ENCODE measurements at places on chromosomes 11 and 22.

DNA sequence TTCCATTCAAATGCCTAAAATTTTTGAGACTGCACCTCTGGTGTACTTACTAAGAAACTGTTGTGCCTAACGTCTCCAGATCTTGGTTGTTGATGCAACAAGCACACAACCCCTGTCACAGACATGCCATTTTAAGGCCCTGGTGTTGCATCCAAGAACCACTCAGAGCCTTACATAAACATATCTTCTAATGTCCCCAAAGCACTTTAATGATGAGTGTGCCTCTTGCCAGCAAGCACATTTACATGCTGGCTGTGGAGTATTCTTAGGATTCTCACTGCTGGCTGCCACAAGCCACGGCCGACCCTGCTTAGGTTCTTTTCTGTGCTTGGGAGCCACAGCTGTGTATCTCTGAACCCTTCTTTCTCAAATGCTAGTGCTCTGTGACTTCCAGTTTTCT lies 201.4 kb downstream of the ADAMTS15 start:
- DNase-seq: no peak

GRCh38 chr11:20337526-20338154 lies 25.9 kb upstream of the HTATIP2 start:
- DNase-seq: no peak

GRCh38 chr11:16505481-16505880 lies 149.1 kb upstream of the SOX6 start:
- DNase-seq: no peak

DNA sequence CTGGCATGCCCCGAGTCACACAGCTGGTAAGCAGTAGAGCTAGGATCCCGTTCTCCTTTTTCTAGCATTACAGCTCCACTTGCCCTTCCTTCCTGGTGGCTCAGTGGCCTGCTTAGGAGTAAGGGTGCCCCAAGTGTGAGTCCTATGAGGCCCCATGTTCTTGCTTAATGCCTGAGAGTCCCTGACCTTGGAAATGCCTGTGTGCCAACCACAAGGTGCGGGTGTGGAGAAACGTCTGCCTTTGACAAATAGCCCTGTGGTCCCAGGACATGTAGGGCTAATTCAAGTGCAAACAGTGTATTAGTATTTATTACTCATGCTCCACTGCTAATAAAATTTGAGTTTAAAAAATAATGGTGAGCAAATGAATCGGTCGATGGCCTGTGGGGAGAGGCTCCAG lies 18.4 kb downstream of the GRIK4 start:
- no peak for DNase-seq

Data from liver (tissue), 10 donors.